ENCODE measurements at places on chromosomes 3 and 15.

DNA sequence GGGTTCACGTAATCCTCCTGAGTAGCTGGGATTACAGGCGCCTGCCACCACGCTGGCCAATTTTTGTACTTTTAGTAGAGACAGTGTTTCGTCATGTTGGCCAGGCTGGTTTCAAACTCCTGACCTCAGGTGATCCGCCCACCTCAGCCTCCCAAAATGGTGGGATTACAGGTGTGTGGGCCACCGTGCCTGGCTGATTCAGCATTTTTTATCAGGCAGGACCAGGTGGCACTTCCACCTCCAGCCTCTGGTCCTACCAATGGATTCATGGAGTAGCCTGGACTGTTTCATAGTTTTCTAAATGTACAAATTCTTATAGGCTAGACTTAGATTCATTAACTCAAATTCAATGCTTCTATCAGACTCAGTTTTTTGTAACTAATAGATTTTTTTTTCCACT lies 9.4 kb downstream of the VHL start:
- no peak for DNase-seq

DNA sequence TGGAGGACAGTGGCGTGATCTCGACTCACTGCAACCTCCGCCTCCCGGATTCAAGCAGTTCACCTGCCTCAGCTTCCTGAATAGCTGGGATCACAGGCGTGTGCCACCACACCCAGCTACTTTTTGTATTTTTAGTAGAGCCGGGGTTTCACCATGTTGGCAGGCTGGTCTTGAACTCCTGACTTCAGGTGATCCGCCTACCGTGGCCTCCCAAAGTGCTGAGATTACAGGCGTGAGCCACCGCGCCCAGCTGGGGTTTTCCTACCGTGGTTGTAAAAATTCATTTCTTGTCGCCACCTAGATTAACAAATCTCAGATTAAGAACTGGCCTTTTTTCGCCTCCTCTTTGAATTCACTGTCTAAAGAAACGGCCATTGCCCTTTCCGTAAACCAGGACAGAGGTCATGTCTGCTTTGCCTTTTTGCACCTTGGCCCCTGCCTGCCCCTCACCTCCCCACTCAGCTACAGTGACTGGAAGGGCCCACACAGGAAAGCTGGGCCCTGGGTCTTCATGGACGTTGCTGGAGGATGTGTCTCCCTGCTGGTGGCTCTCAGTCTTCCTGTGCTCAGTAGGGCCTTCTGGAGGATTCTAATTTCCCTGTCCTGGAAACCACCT lies 17.2 kb downstream of the ZNF710 start:
- no peak for DNase-seq

DNA sequence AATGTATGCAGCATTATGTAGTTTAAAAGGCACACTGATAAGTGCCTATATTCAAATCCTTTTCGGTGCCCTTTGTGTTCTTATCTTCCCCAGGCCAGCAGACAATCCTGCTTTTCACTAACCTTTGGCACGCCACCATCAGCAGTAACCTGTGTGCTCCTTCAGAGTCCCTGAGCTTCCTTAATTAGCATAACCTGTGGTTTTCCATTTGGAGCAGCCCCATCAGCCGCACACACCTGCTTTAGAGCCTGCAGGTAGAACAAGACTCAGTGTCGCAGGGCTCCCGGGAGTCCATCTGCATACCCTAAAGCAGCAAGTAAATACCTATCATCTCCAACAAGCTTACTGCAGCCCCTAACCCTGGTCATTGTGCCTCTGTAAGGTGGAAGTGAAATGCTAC lies 755.1 kb downstream of the ROBO2 start:
- DNase-seq = no peak

DNA sequence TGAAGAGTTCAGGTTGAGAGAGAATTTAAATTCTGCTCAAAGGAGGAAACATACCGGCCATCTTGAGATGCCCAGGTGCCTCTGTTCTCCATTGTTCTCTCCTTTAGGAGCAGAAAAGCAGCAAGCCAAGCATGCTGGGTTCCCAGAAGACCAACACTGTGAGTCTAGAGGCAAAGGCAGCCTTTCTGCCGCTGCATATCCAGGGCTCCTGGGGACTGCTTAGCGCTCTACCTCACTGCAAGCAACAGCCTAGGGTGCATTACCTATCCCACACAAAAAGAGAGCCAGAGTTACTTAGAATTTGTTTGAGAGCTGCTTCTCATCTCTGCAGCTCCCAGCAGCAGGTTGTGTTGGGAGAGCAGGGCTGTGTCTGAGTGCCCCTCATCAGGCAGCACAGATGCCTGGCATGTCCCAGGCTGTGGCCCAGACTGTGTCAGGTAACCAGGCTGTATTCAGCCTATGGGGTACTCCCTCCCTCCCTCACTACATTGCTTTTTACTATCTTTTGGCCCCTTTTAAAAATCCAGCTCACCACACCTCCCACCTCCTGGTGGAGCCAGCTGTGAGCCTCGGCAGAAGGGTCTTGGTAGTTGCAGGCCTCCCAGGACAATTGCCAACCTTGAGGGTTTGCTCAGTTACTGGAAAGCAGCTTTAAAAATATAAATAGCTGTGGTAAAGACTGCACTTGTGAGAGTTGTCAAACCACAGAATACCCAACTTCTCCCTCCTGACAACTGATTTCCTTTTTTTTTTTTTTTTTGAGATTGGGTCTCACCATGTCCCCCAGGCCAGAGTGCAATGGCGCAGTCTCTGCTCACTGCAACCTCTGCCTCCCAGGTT lies 30.2 kb downstream of the BCL2L10 start:
- peak; percentile 78 for DNase-seq

GRCh38 chr15:98651036-98651481 lies 2.7 kb downstream of the IGF1R start:
- DNase-seq = no peak

GRCh38 chr3:66583424-66584040 lies 82.7 kb upstream of the LRIG1 start:
- no peak for DNase-seq

GRCh38 chr15:66254089-66254950 lies 770 bp upstream of the MEGF11 start:
- no peak for DNase-seq

- no peak for DNase-seq
Measured at GRCh38 chr3:146271180-146271579, 20.3 kb upstream of the PLSCR4 start.

GRCh38 chr15:82111918-82112317 lies 66.1 kb upstream of the MEX3B start:
- no peak for DNase-seq

DNA sequence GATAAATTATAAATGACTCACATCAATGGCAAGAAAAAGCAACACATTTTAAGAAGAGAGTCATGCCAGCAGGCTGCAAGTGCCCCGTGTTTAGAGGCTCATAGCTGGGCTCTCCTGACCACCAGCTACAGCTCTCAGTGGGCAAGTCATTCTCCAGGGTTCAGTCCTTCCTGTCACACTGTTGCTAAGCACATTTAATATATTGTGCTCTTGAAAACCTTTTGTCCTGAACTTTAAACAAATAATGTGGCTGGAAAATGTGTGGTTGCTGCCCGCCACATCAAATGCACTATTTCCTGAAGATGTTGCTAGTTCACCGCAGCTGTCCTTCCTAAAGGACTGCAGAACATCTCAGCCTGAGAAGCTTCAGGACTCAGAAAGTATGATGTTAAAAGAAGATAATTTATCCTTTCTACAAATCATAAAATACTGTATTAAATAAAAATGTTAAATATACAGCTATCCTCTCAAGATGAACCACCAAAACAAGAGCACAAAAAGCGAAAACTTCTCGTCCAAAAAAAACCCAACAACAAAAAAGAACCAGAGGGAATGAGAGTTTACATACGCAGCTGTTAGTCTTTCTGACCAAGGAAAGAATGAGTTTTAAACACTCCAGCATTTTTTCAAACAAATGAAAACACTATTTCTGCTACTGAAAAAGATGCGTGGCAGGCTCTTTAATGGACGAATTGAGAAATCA lies 951 bp downstream of the TARS3 start:
- peak; percentile 46 for DNase-seq
